Left lung (tissue), 14 donors: ENCODE measurements at places on chromosomes 1 and 21.

DNA sequence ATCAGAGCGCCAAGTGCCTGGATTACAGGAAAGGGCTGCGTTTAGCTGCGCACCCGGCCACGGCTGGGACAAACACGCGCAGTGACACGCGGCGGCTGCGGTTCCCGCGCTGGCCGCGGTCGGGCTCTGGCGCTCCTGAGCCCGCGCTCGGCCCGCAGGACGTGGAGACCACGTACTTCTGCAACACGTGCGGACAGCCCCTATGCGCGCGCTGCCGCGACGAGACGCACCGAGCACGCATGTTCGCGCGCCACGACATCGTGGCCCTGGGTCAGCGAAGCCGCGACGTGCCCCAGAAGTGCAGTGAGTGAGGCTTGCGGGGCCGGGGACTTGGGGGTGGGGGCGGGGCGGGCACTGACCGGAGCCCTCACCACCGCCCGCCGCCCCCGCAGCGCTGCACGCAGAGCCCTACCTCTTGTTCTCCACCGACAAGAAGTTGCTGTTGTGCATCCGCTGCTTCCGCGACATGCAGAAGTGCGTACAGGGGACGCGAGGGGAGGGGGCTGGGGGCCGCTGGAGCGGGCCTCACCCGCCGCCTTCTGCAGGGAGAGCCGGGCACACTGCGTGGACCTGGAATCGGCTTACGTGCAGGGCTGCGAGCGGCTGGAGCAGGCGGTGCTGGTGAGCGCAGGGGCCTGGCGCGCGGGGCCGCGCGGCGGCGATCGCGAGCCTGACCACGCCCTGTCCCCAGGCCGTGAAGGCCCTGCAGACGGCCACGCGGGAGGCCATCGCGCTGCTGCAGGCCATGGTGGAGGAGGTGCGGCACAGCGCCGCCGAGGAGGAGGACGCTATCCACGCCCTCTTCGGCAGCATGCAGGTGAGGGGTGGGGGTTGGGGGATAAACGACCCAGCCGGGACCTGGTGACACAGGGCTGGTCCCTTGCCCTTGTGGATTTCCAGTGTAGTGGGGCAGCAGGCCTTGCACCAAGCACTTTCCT is 3.1 kb downstream of the RNF207 start:
- peaks cover 41% of the 10 kb centered on the region for H3K4me1 ChIP-seq
- no peaks in the 10 kb centered on the region for H3K36me3 ChIP-seq
- peak overlapping the region; percentile 38 for H3K4me3 ChIP-seq
- no peak overlapping the region for H3K27ac ChIP-seq

DNA sequence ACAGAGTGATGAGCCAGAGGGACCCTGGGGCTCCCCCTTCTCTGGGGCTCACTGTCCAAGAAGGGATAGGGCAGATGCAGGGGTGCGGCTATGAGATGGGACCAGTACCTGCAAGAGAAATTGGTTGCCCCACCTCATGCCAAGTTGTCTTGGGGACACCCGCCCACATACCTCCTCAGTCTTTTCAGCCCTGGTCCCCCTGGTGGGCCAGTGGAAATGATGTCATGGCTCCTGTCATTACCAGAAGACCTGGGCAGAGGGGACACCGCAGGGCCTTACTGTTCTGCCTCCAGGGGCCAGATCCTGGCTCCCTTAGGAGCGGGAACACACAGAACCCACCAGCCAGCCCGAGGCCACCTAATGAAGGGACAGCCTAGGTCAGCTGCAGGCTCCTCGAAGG is 63.2 kb downstream of the CDK18 start:
- H3K4me1 ChIP-seq = no peaks in the 10 kb centered on the region
- H3K4me3 ChIP-seq = no peak overlapping the region
- DNase-seq = no peak
- no peak overlapping the region for H3K27ac ChIP-seq

DNA sequence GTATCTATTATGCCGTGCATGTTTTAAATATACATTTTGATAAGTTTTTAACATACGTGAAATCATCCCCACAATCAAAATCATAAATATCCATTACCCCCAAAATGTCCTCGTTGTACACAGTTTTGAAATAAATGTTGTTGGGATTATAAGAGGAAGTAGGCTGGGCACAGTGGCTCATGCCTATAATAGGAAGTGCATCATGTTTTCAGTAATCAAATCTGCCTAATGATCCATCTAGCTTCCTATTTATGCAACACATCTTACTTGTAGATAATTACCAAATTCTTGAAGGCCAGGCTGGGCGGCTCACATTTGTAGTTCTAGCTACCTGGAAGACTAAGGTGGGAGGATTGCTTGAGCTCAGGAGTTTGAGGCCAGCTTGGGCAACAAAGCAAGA is 15.0 kb upstream of the IFNGR2 start:
- no peaks in the 10 kb centered on the region for H3K36me3 ChIP-seq
- no peaks in the 10 kb centered on the region for H3K27me3 ChIP-seq
- H3K4me1 ChIP-seq = peaks cover 6% of the 10 kb centered on the region
- no peak for DNase-seq
- H3K4me3 ChIP-seq = no peak overlapping the region

GRCh38 chr1:59506952-59507351 is 210.1 kb downstream of the FGGY start:
- H3K4me1 ChIP-seq = no peaks in the 10 kb centered on the region
- peak overlapping the region; percentile 86 for H3K27ac ChIP-seq
- H3K36me3 ChIP-seq = no peaks in the 10 kb centered on the region

GRCh38 chr1:199182186-199182843 is 543.5 kb downstream of the PTPRC start:
- no peaks in the 10 kb centered on the region for H3K27me3 ChIP-seq
- no peaks in the 10 kb centered on the region for H3K36me3 ChIP-seq

GRCh38 chr1:228778026-228778425 is 42.7 kb downstream of the RHOU start:
- H3K27me3 ChIP-seq = no peaks in the 10 kb centered on the region
- no peak overlapping the region for H3K27ac ChIP-seq
- H3K4me3 ChIP-seq = no peak overlapping the region

GRCh38 chr1:152436593-152437496 is 22.8 kb upstream of the CRNN start:
- no peak for DNase-seq
- H3K4me3 ChIP-seq = no peak overlapping the region
- H3K4me1 ChIP-seq = no peaks in the 10 kb centered on the region
- no peaks in the 10 kb centered on the region for H3K36me3 ChIP-seq
- no peak overlapping the region for H3K27ac ChIP-seq
- peaks cover 14% of the 10 kb centered on the region for H3K27me3 ChIP-seq

GRCh38 chr1:1284221-1285101 is 4.2 kb downstream of the SCNN1D start:
- peaks cover 43% of the 10 kb centered on the region for H3K27me3 ChIP-seq
- no peak overlapping the region for H3K27ac ChIP-seq
- no peaks in the 10 kb centered on the region for H3K4me1 ChIP-seq
- H3K4me3 ChIP-seq = no peak overlapping the region
- H3K36me3 ChIP-seq = no peaks in the 10 kb centered on the region
- DNase-seq = no peak

GRCh38 chr1:92972409-92973129 is 11.3 kb upstream of the DIPK1A start:
- DNase-seq = no peak
- peaks cover 22% of the 10 kb centered on the region for H3K4me1 ChIP-seq
- H3K36me3 ChIP-seq = no peaks in the 10 kb centered on the region
- no peaks in the 10 kb centered on the region for H3K27me3 ChIP-seq
- no peak overlapping the region for H3K27ac ChIP-seq
- no peak overlapping the region for H3K4me3 ChIP-seq
